Fibroblast of the aortic adventitia (primary cell): ENCODE measurements at places on chromosomes 6 and 20. TPM values are rescaled to one million over a fixed set of nuclear protein-coding genes. Genes with fewer than 3 reads are reported as not detected.

DNA sequence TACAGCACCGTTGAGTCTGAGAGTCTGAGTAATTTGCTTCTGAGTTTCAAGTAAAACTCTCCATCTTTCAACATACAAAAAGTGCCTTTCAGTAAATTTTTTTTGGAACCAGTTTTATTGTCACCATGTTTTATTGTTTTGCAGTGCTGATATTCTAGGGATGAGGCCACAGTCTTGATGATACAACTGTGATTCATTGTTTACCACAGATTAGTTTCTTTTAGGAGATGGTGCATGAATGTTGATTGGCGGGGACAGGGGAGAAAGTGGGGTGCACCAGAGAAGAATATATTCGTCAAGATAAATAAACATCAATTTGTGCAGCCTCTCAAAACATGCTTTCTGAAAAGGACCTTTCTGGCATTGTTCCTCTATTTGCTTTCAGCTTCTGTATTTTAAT lies 109.0 kb downstream of the MCHR2 start:
- no peak for DNase-seq

GRCh38 chr20:51193066-51193772 lies 170.3 kb upstream of the KCNG1 start:
- DNase-seq: no peak

DNA sequence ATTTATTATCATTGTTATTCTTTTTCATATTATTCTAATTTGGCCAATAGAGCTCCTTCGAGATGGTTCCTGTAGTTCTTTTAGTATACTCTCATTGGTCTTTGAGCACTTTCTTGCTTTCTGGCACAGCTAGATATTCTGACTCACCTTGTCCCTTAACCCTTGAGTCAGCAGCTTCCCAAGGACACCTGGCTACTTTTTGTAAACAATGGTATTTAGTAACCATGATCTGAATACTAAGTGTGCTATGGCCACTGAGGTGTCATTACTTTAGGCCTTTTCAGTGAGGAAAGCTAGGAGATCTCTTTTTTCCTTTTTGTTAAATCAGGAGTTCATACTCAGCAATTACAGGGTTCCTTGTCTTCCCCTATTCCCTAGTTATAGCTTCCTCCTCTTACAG lies 126.5 kb upstream of the CITED2 start:
- DNase-seq: no peak

- DNase-seq: no peak
Observed at GRCh38 chr6:106053484-106054205, 32.5 kb upstream of the PRDM1 start.

The NRN1 gene
- total RNA-seq: 0.65 TPM in 1 of 2 replicates, not detected in the other

The MBOAT1 gene
- 0.90 and 5.0 TPM in 2 replicates for total RNA-seq
